A549 treated with GW870086 at 1 μM for 4 hours (cell line): ENCODE measurements at places on chromosomes 7 and 10. TPM values are rescaled to one million over a fixed set of nuclear protein-coding genes. Genes with fewer than 3 reads are reported as not detected.

RBP3 gene
- not detected in 5 replicates for total RNA-seq

ICA1 gene
- 0.74 to 1.4 TPM (median 1.1 TPM) in 5 replicates for total RNA-seq

UPP1 gene
- 72.7 to 110 TPM (median 85.7 TPM) in 5 replicates for total RNA-seq

AFAP1L2 gene
- total RNA-seq = 23.2 to 30.5 TPM (median 28.2 TPM) in 5 replicates

DENND11 gene
- 5.5 to 7.2 TPM (median 6.5 TPM) in 5 replicates for total RNA-seq

ZNRF2 gene
- total RNA-seq = 5.2 to 6.7 TPM (median 6.1 TPM) in 5 replicates

PKD2L1 gene
- 0.06 to 0.39 TPM (median 0.08 TPM) in 4 of 5 replicates, not detected in the other for total RNA-seq

HMX2 gene
- total RNA-seq = 0.14 to 0.25 TPM in 2 of 5 replicates, not detected in the others

NSMCE4A gene
- total RNA-seq = 59.4 to 67.1 TPM (median 64.5 TPM) in 5 replicates

NRF1 gene
- total RNA-seq = 9.0 to 12.3 TPM (median 11.1 TPM) in 5 replicates

AKR1C4 gene
- 0.10 to 0.32 TPM (median 0.24 TPM) in 5 replicates for total RNA-seq

GPR37 gene
- 0.34 to 0.74 TPM (median 0.64 TPM) in 5 replicates for total RNA-seq

PIK3AP1 gene
- 0.67 to 1.2 TPM (median 1.0 TPM) in 5 replicates for total RNA-seq

MALRD1 gene
- total RNA-seq = not detected in 5 replicates

TPST1 gene
- total RNA-seq = 6.3 to 9.3 TPM (median 8.7 TPM) in 5 replicates

PAX2 gene
- 0.15 to 0.27 TPM (median 0.17 TPM) in 5 replicates for total RNA-seq

SUN3 gene
- total RNA-seq = not detected in 5 replicates

LRRD1 gene
- not detected in 5 replicates for total RNA-seq

EPC1 gene
- total RNA-seq = 14.8 to 18.6 TPM (median 16.6 TPM) in 5 replicates

SH2B2 gene
- 2.1 to 3.8 TPM (median 3.6 TPM) in 5 replicates for total RNA-seq

OR2A5 gene
- not detected in 5 replicates for total RNA-seq

ITIH2 gene
- total RNA-seq = 0.23 to 0.42 TPM (median 0.31 TPM) in 5 replicates

SLC18A3 gene
- not detected in 5 replicates for total RNA-seq

ZNF37A gene
- 4.9 to 6.1 TPM (median 5.3 TPM) in 5 replicates for total RNA-seq

OR6B1 gene
- total RNA-seq = not detected in 5 replicates

EBLN1 gene
- total RNA-seq = 0.16 TPM in 1 of 5 replicates, not detected in the others

GPC2 gene
- total RNA-seq = 0.32 to 1.5 TPM (median 0.84 TPM) in 5 replicates

ENTPD7 gene
- total RNA-seq = 8.7 to 13.7 TPM (median 12.8 TPM) in 5 replicates

MKI67 gene
- 50.5 to 71.5 TPM (median 60.1 TPM) in 5 replicates for total RNA-seq

HECTD2 gene
- total RNA-seq = 2.7 to 3.9 TPM (median 3.6 TPM) in 5 replicates

SAP25 gene
- 0.24 to 0.64 TPM (median 0.50 TPM) in 5 replicates for total RNA-seq

RADIL gene
- total RNA-seq = 1.4 to 3.0 TPM (median 2.2 TPM) in 5 replicates

HOXA3 gene
- 3.4 to 7.7 TPM (median 6.4 TPM) in 5 replicates for total RNA-seq

IFIT3 gene
- total RNA-seq = 4.6 to 6.2 TPM (median 6.0 TPM) in 5 replicates

HPSE2 gene
- not detected in 5 replicates for total RNA-seq

FOXI2 gene
- total RNA-seq = not detected in 5 replicates

TRPV6 gene
- not detected in 5 replicates for total RNA-seq

STAG3 gene
- total RNA-seq = 0.21 to 0.72 TPM (median 0.21 TPM) in 3 of 5 replicates, not detected in the others

HHEX gene
- total RNA-seq = 12.0 to 13.9 TPM (median 12.4 TPM) in 5 replicates

ERCC6 gene
- 4.6 to 6.3 TPM (median 5.6 TPM) in 5 replicates for total RNA-seq

BICC1 gene
- total RNA-seq = 13.4 to 19.4 TPM (median 18.3 TPM) in 5 replicates

EBF3 gene
- 0.10 to 0.27 TPM (median 0.18 TPM) in 5 replicates for total RNA-seq

ZNF746 gene
- 14.8 to 19.7 TPM (median 18.4 TPM) in 5 replicates for total RNA-seq

CDK14 gene
- total RNA-seq = 0.09 to 0.23 TPM (median 0.19 TPM) in 5 replicates

OR2A42 gene
- not detected in 5 replicates for total RNA-seq

NUTM2E gene
- total RNA-seq = 0.23 to 0.87 TPM (median 0.43 TPM) in 5 replicates

MSMB gene
- total RNA-seq = 0.51 TPM in 1 of 5 replicates, not detected in the others

NACAD gene
- total RNA-seq = 0.10 to 0.28 TPM (median 0.23 TPM) in 5 replicates

RHEB gene
- 97.6 to 165 TPM (median 153 TPM) in 5 replicates for total RNA-seq

PTN gene
- not detected in 5 replicates for total RNA-seq

MYOZ1 gene
- total RNA-seq = not detected in 5 replicates

CRYGN gene
- not detected in 5 replicates for total RNA-seq

CHRM2 gene
- total RNA-seq = not detected in 5 replicates

AVPI1 gene
- total RNA-seq = 86.3 to 139 TPM (median 117 TPM) in 5 replicates

DUSP5 gene
- 111 to 161 TPM (median 136 TPM) in 5 replicates for total RNA-seq

LANCL2 gene
- 13.5 to 18.2 TPM (median 15.2 TPM) in 5 replicates for total RNA-seq

GPR15LG gene
- total RNA-seq = not detected in 5 replicates

LEP gene
- not detected in 5 replicates for total RNA-seq

CCT6A gene
- total RNA-seq = 256 to 294 TPM (median 279 TPM) in 5 replicates

SFRP5 gene
- 1.8 to 2.5 TPM (median 2.1 TPM) in 5 replicates for total RNA-seq
